Fibroblast of skin of scalp (primary cell): ENCODE measurements at places on chromosomes 7 and 10.

GRCh38 chr10:88702848-88703597, 3.0 kb upstream of the LIPK start:
- DNase-seq: no peak

DNA sequence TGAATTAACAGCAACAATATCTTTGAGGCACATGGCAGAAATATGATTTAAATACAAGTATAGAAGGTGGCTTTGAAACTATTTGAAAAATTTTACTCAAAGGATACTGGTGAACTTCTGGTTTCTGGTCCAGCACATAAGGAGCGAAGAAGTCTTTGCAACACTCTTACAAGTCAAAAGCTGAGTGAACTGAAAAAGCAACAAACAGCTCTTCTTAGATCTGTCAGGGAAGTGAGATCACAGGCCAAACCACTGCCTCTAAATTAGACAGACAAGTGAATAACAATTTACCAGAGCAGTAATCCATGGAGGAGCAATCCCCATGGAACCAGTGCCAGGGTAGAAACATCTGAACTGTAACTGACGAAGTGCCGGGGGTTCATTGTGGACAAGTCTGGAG, 9.6 kb upstream of the VWC2 start:
- no peak for DNase-seq

DNA sequence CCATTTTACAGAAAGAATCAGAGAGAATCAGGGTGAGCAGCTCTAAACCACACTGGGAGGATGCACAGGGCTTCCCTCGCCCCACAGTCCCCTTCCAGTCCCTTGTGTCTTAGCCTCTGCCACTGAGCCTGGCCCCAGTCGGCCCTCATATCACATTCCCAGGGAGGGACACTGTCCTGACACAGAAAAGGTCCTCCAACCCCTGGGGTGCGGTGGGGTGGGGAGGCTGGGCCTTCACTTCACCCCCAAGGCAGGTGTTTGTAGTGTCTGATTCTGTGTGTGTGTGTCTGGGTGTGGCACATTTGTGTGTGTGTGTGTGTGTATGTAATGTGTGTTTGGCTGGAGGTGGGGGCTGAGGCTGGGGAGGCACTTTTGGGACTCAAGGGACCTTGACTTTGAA, 1.8 kb upstream of the KCP start:
- no peak for DNase-seq

- no peak for DNase-seq
These were observed 29.5 kb downstream of the MIOS start for GRCh38 chr7:7596176-7596575.

- no peak for DNase-seq
These were observed 62.5 kb upstream of the RAPGEF5 start for GRCh38 chr7:22419488-22419887.

DNA sequence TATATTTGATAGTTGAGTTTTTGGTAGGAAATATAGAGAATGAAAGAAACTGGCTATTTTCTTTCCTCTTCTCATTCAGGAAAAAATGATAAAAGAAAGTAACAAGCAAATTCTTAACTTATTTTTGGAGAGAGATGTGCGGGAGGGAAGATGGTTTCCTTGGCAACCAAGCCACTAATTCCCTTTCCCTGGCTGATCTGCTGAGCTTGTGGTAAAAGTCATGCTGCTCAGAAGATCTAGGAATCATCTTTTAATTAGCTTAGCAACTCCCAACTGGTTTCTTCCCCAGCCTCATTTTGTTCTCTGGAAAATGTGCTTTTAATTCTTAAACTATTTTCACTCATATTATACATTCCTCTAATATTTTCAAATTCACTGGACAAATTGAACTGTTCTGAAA, 11.8 kb downstream of the UROS start:
- peak; percentile 83 for DNase-seq

DNA sequence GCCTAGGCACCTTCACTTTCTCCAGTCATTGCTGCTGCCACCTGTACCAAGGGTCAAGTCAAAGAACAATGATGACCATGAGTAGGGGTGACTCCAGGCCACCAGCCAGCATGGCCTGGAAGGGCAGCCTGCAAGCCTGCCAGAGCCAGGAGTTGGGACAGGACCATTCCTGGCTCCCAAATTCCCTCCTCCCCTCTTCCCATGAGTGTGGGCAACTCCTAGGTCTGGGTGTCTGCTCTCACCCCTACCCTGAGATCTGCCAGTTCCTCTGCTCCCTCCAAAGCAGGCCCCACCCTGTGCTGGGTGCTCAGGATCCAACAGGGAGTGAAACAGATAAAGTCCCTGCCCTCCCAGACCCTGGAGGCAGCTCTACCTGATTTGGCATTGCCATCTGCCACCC, 125.8 kb upstream of the NANOS1 start:
- DNase-seq: no peak

DNA sequence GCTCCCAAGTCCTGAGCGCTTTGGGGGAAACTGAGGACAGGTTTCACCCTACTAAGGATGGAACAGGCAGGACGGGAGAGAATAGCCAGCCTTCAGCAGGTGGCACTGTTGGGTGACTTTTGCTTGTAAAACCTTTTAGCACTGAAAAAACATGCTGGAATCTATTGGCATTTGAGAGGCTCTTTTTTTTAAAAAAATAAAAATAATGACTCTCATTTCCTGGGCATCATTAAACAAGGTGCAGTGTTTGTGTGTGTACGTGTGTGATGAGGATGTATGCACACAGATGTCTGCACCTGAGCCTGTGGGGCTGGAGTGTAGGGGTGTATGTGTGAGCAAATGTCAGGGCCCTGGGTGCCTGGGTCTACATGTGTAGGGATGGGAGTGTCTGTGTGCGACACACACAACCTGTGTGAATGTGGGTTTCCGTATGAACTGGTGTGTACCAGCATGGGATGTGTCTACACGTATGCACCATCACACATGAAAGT, 177.9 kb downstream of the RPS24 start:
- DNase-seq: peak; percentile 66

DNA sequence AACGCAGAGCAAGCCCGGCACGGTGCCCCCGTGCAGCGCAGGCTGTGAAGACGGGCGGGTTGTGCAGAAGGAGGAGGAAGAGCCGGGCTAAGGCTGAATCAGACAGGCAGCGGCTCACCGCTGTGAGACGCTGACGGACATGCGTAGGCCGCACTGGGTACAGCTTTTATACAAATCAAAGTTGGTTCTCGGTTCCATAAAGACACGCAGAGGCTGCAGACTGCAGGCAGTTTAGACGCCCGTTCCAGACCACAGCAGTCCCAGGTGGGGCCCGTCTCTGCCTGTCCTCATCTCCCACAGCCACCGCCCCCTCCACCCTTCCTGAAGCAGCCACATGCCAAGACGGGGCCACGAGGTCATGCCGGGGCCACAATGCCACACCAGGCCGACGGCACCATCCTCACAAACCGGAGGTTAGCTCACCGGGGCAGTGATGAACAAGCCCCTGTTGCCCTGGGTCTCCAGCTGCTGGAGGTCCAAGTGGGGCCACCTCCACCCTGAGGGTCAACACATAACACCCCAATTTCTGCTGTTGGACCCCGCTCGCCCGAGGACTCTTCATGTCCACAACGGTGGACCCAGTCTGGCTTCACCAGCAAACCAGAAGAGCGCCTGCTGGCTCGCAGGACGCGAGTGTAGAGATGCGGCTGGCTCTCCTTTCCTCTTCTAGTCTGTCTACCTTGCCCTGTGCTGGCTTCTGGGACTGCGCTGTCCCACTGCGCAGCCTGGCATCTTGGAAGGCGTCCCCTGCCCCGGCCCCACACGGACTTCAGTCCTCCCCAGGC, 227.2 kb downstream of the ELFN1 start:
- DNase-seq: no peak

DNA sequence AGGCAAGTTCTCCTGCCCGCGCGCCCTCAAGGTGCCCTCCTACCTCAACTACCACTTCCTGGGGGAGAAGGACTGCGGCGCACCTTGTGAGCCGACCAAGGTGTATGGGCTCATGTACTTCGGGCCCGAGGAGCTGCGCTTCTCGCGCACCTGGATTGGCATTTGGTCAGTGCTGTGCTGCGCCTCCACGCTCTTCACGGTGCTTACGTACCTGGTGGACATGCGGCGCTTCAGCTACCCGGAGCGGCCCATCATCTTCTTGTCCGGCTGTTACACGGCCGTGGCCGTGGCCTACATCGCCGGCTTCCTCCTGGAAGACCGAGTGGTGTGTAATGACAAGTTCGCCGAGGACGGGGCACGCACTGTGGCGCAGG, 1.4 kb downstream of the FZD1 start:
- DNase-seq: no peak

GRCh38 chr10:86285136-86285790, 81.3 kb downstream of the GRID1 start:
- DNase-seq: no peak

GRCh38 chr10:123512901-123513775, 153.0 kb upstream of the GPR26 start:
- DNase-seq: no peak

DNA sequence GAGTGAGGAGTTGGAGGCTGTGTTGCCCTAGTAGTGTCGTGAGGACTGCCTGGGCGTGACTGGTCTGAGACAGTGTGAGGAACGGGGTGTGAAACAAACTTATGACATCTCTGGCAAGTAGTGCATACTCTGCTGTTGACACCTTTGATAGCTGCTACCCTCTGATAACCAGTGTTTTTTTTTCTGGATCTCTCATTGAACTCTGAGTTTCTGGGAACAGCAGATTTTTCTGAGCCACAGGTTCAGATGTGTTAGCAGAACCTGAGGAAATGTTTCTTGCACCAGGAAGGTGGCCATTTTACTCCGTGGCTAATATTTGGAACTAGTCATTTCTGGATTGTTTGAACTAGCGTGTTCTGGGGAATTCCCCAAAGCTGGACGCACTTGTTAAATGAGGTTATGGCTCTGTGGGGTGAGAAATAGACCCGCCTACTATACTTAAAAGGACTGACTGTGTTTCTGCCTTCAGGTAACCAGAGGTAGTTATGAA, 52.9 kb downstream of the AUTS2 start:
- no peak for DNase-seq

GRCh38 chr7:90178679-90179278, 24.5 kb downstream of the STEAP1 start:
- DNase-seq: peak; percentile 84

DNA sequence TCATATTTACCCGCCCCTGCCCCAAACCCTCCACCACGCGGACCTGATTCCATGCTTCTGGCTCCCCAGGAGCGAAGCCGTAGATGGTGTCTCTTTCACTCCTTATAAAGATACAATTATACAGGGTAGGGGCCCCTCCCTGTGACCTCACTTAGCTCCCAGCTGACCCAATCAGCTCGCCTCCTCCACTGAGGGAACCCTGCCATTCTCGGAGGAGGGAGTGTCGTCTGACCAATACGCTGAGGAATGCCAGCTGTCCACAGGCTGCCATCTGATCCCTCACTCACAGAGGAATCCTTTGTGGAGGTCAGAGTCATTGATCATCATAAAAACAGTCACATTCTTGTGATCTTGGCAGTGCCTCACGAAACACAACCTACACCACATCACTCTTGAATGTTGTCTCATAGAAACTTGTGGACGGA, 67.5 kb upstream of the INSIG1 start:
- peak; percentile 99 for DNase-seq

DNA sequence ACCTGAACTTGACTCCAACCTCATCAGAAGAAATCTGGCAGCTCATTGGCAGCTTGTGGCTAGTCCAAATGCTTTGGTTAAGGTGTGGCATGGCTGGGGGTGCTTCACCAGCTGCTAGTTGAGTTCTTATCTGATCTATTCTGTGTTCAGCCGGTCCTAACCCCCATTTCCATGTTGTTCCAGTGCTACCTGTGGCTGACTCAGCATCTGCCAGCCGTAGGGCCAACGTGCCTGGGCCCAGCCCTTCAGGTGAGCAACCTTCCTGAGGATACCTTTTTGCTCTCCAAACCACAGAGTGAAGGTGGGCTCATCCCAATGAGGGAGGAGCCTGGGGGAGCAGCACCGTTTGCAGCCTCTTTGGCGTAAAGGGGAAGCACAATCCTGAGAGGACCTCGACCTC, 46.8 kb upstream of the C10orf120 start:
- no peak for DNase-seq

DNA sequence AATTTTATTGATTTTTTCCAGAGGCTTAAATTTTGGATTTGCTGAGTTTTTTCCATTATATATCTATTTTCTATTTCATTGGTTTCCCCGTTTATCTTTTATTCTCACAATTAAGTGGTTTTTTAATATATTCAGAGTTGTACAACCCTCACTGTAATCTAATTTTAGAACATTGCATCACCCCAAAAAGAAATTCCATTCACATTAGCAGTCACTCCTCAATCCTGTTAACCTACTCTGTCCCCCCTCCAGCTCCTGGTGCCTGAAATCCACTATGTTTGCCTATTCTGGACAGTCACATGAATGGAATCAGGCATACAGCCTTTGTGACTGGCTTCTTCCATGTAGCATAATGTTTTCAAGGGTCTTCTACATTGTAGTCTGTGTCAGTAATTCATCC, 55.8 kb upstream of the ITGA8 start:
- DNase-seq: peak; percentile 91

DNA sequence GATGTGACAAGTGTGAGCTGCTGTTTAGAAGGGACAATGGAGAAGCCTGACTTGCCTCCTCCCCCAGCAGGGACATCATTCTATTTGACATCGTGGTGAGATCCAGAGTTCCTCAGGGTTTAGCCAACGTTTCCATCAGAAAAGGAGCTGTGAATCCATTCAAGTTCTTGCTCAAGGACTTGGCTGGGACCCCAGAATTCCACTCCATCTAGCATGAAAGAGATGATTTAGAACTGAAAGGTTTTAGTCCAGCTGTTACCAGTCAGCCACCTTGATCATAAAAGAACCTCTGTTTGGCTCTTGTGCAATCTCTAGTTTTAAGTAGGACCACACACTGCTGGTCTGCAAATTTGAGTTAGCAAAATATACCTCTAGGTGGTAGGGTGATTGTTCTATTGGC, 337.6 kb downstream of the FRMD4A start:
- DNase-seq: peak; percentile 64

DNA sequence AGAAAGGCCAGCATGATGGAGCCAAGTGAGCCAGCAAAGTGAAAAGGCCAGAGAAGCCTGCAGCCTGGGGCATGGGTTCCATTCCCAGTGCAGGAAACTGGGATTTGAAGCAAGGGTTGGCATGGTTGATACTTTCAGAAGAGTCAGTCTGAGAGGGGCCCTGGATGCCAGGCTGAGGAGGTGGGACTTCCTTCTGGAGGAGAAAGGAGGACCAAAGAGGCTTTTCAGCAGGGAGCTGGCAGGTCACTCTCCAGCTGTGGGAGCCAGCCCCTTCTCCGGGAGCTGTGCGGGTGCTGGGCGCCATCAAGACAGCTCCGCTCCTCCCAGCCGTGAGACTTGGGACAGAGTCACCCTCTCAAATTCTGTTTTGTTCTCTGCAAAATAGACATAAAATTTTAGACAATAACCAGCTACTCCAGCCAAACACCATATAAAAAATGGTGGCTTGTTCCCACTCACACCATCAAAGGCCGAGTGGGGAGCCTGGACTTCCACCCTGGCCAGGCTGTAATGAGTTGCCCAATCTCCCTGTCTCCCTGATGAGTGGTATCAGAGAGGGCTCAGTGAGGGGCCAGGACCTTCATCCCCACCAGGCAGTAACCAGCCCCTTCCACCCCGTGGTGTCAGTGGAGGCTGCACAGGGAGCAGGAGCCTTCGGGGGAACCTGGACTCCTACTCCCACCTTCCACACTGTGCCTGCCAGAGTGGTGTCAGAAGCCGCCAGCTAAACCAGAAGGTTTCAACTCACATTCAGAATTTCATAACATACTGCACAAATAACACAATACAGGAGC, 133.6 kb upstream of the RET start:
- no peak for DNase-seq

GRCh38 chr7:18064242-18064838, 36.7 kb upstream of the PRPS1L1 start:
- peak; percentile 26 for DNase-seq
